ENCODE measurements at places on chromosomes 11 and 22.

- no peak for DNase-seq
Observed at GRCh38 chr11:75478783-75479596, 46.0 kb upstream of the KLHL35 start.

DNA sequence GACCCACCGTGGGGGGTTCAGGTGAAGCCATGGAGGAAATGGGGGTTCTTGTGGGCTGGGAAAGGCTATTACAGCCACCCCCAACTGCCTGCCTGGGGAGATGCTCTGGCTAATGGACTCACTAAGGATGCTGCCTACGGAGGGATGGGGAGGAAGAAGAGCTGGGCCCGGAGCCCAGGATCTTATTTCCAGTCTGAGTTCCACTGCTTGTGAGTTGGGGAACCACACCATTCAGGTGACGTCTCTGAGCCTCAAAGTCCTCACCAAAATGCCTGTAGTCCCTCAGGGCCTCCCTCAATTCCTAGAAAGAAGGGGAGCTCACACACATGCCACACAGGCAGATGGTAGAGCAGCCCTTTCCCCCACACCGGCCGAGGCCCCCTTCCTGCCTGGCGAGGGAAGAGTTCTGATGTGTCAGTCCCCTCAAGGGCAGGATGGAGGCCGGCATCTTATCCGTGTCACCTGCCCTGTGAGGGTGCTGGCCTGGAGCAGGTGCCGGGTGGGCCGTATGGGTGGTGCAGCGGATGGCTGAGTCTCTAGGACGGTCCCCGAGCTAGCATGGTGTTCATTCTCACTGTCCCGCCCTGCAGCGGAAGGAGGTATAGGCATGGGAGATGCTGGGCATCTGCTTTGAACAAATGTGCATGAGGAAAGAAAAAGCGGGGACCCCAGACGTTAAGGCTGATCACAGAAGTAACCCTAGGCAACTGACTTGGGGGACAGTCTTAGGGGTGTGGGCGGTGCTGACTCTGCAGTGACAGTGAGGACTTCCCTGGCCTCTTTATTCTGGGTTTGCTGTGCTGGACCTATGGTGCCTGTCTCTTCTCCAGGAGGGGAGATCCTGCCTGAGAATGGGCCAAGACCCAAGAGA lies 15.7 kb downstream of the MRGPRF start:
- no peak for DNase-seq

DNA sequence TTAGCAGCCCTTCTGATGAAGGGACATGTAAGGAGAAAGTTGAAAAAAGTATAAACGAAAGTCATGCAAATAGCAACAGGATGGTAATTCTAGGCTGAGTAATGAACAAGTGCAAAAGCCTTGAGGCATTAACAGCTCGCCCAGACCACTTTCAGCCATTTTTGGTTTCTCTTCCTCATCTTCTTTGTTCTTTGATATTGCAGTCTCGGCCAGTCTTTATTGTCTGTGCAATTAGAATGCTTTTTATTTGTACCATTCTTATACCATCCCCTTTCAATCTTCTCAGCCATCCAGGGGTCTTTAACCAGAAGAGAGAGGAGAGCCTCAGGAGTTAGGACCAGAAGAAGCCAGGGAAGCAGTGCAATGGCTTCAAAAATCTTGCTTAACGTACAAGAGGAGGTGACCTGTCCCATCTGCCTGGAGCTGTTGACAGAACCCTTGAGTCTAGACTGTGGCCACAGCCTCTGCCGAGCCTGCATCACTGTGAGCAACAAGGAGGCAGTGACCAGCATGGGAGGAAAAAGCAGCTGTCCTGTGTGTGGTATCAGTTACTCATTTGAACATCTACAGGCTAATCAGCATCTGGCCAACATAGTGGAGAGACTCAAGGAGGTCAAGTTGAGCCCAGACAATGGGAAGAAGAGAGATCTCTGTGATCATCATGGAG lies 7.3 kb downstream of the TRIM34 start:
- DNase-seq, result no peak

GRCh38 chr11:81787584-81788049 lies 946.0 kb downstream of the FAM181B start:
- no peak for DNase-seq

DNA sequence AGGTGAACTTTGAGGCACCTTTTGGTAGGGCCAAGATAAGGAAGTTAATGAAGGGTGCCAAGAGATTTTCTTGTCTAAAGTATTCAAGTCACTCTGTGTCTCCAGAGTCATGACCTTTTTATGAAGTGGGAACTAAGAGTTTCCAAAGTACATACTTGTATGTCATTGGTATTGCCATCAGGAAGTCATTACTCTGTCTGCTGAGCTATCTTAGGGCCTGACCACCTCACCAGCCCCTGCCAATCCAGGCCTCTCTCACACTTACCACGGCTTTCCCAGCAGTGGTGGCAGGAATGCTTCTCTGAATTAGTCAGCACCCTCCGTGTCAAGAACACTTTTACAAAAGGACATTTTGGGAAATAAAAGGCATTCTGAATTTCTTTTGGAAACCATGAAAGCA lies 192.8 kb upstream of the MTNR1B start:
- no peak for DNase-seq

DNA sequence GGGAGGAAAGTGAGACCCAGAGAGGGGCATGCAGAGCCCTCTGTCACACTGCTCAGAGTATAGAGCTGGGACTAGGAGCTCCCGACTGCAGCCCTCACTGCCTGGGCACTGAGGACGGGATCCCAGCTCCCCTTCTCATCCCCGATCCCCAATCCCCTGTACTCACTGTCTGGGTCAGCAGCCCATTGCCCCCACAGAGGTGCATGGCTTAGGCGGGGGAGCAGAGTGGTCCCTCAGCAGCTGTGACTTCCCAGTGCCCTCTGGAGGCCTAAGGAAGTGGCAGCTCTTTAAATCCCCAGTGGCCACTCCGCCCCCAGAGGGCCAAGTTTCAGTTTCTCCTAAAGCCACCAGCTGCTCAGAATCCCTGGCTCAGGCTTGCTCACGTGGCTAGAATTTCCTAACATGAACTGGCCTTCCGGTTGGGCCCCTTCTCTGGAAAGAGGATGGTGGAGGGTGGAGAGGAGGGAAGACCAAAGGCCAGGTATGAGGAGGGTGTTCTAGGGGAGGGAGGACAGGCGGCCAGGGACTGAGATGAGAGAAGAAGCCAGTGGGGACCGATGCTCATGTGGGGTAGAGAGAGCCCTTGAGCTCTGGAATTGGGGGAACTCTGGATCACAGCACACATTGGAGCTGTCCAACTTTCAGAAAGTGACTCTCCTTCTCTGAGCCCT lies at the start of gene BATF2:
Gene BATF2 (minus strand): TSS at position 262 of the 671 bp plus-strand sequence. CDS start 57 bp downstream, at position 205.
- no peak for DNase-seq

- no peak for DNase-seq
Observed at GRCh38 chr22:46600273-46600796, 19.9 kb upstream of the GRAMD4 start.

Data from activated gamma-delta T cell treated with anti-CD3 and anti-CD28 coated beads, Interleukin-2, amount 50 U/mL, for 16 hours (primary cell).